Stimulated activated CD8-positive, alpha-beta memory T cell treated with anti-CD3 and anti-CD28 coated beads, Interleukin-7, amount 100 ng/mL, for 24 hours (primary cell): ENCODE measurements at places on chromosomes 12 and 14.

DNA sequence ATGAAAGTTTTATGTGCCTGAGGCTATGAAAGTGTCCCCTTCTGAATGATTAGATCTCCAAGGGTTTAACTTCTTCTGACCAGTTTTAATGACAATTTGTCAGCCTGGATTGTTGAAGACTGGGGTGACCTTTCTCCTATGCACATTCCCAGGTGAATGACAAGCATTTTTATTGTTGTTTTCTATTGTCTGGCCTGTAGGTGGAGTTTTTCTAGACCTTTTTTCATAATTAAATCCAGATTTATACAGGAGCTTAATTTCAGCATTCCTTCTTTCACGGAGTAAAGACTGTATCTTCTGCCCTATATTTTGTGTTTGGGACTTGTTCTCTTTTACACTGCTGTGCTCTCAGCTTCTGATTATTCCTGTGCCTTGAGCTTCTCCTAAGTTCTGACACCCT is 125.0 kb upstream of the FAR2 start:
- DNase-seq: no peak

DNA sequence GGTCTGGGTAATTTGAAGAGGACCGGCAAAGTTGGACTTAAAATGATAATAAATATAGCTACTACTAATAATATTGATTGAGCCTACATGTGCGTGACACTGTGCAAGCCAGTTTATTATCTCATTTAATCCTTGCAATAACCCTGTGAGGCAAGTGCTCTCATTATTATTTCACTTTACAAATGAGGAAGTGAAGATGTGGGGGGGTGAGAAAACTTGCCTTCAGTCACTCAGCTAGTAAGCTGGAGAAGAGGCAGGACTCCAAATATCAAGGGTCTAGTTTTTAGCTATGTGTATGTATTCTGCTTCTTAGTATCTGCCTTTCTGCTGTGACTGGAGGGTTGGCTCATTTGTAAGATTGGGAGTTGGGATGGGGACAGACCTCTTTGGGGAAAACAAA is 39.2 kb downstream of the NPAS3 start:
- no peak for DNase-seq

- DNase-seq: no peak
Measured at GRCh38 chr14:61279082-61279481, 2.1 kb downstream of the TMEM30B start.

DNA sequence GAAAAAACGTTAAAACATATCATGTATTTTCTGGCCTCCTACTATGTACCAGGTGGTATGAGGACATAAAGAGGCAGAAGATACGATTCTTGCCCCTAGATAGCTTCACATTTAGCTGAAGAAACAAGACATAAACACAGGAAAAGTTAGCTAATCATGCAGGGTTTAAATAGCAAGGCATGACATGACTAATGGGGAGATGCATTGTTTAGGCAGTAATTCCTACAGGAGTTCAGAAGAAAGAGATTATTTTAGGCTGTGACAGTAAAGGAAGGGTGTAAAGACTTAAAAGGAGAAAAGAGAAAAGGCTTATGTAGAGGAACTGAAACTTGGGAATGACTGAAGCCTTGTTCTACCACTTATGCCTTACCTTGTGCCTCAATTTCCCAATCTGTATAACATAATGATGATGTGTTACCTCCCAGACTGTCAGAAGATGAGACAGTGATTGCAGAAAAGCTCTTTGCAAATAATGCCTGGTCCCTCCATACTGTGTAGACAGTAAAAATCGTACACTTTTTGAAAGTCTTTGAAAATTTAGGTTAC is 44.4 kb downstream of the PRKCH start:
- DNase-seq: no peak

DNA sequence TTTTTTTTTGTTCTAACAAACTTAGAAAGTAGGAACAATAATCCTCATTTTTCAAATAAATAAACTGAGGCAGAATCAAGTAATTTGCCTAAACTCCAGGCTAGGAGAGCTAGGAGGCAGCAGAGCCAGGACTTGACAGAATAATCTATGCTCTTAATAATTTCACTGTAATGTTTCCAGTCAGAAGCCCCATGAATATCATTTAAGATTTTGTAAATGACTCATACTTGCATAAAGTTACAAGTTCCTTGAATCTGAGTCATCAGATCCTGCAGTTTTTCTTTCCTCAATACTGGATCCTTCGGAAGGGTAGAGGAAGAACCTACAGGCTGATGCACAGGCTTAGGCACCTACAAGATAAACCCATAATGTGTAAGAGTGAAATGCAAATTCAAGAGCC is 29.0 kb downstream of the CAPRIN2 start:
- DNase-seq: no peak
